ENCODE measurements at places on chromosomes 2 and 18. TPM values are rescaled to one million over a fixed set of nuclear protein-coding genes. Genes with fewer than 3 reads are reported as not detected.

Gene HOXD3
- 5.0 TPM for total RNA-seq

Gene SERPINB4
- not detected for total RNA-seq

DNA sequence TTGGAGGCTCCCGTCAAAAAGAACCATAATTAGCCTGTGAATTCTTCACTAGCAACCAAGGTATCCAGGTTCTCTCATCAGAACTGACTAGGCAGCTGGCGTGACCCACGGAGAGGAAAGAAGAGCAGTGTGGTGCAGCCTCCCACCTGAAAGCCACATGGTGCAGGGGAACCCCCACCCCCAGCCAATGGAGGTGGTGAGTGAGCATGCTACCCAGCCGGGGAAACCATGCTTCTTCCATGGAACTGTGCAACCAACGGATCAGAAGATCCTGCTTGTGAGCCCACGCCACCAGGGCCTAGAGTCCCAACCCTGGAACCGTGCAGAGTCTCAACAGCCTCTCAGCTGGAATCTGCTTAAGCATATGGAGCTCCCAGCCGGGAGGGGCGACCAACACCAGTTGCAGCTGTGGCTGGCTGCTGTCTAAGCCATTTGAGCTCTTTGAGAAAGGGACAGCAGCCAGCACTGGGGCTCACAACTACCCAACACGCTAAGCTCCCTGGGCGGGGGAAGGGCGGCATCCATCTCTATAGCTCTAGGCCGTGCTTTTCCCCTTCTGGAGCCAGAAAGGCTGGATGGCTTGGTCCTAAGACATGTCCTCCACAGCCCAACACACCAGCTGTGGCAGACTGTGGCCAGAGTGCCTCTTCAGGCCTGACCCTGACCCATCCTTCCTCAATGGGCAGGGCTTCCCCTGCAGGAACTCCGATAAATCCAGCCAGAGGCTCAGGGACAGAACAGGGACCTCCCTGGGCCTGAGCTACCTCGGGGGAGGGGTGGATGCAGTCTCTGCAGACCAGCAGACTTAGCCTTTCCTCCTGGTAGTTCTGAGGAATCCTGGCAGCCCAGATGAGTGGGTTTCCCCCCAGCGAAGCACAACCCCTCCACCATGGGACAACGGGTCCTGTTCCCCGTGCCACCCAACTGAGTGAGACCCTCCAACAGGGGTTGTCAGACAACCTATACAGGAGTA, 151.4 kb upstream of the NXPH2 start:
- H3K4me1 ChIP-seq, result no peaks in the 10 kb centered on the region
- no peaks in the 10 kb centered on the region for H3K27me3 ChIP-seq
- DNase-seq, result no peak
- no peak overlapping the region for H3K4me3 ChIP-seq

GRCh38 chr2:126413079-126413478, 242.9 kb upstream of the GYPC start:
- H3K4me1 ChIP-seq, result no peaks in the 10 kb centered on the region
- DNase-seq, result no peak
- H3K27me3 ChIP-seq, result no peaks in the 10 kb centered on the region
- no peak overlapping the region for H3K27ac ChIP-seq
- H3K36me3 ChIP-seq, result no peaks in the 10 kb centered on the region

GRCh38 chr2:68086166-68086565, 23.4 kb upstream of the C1D start:
- no peak for DNase-seq
- no peaks in the 10 kb centered on the region for H3K36me3 ChIP-seq
- no peak overlapping the region for H3K27ac ChIP-seq
- H3K4me3 ChIP-seq, result no peak overlapping the region
- no peaks in the 10 kb centered on the region for H3K4me1 ChIP-seq
- no peaks in the 10 kb centered on the region for H3K27me3 ChIP-seq

GRCh38 chr18:76162886-76163285, 332.2 kb downstream of the ZNF516 start:
- no peak for DNase-seq
- H3K4me1 ChIP-seq, result no peaks in the 10 kb centered on the region
- H3K36me3 ChIP-seq, result no peaks in the 10 kb centered on the region
- H3K27me3 ChIP-seq, result no peaks in the 10 kb centered on the region
- H3K4me3 ChIP-seq, result no peak overlapping the region
- H3K27ac ChIP-seq, result no peak overlapping the region

- no peaks in the 10 kb centered on the region for H3K4me1 ChIP-seq
- DNase-seq, result no peak
Observed at GRCh38 chr18:62964432-62964831, 249.1 kb downstream of the PHLPP1 start.

DNA sequence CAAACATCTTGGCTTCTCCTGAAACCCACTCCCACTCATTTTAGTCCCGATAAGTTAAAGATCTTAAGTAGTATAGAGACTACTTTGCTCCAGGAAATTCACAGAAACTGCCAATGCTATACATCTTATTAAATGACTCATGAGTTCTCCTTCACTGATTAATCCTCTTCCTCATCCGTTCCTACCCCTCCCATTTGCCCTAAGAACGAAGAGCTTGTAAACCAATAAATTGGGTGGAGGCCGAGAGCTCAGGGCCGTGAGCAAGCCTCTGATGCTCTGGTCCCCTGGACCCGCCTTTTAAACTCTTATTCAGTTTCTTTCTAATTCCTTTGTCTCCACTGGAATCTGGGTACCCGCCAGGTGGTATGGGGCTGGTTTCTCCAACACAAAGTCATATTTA, 68.6 kb downstream of the METTL8 start:
- H3K27me3 ChIP-seq, result no peaks in the 10 kb centered on the region
- H3K27ac ChIP-seq, result no peak overlapping the region
- no peaks in the 10 kb centered on the region for H3K36me3 ChIP-seq
- H3K4me3 ChIP-seq, result no peak overlapping the region
- no peaks in the 10 kb centered on the region for H3K4me1 ChIP-seq

GRCh38 chr2:118291251-118291880, 203.1 kb downstream of the INSIG2 start:
- no peak for DNase-seq
- H3K4me1 ChIP-seq, result no peaks in the 10 kb centered on the region
- no peak overlapping the region for H3K4me3 ChIP-seq
- H3K27me3 ChIP-seq, result no peaks in the 10 kb centered on the region

DNA sequence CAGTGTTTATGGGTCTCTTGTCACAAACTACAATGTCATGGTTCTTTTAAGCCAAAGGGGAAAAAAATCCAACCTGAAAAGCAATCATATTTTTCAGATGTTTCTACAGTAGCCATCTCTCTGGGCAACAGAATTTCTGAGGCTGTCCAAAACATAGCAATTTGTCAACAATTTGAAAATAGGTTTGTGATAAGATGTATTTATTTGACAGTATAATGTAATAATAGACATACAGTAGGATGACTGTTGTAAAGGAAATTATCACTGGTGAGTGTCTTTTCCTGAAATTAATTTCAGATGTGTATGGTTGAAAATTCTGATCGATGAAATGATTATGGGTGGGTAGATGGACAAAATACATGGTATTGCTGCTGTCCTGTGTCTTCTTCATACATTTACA, 1230.1 kb upstream of the CDH2 start:
- DNase-seq, result no peak
- H3K36me3 ChIP-seq, result no peaks in the 10 kb centered on the region
- H3K27ac ChIP-seq, result no peak overlapping the region

GRCh38 chr2:183089192-183089851, 10.8 kb downstream of the DUSP19 start:
- no peaks in the 10 kb centered on the region for H3K36me3 ChIP-seq
- H3K4me3 ChIP-seq, result no peak overlapping the region
- no peak overlapping the region for H3K27ac ChIP-seq
- no peaks in the 10 kb centered on the region for H3K27me3 ChIP-seq
- no peaks in the 10 kb centered on the region for H3K4me1 ChIP-seq

DNA sequence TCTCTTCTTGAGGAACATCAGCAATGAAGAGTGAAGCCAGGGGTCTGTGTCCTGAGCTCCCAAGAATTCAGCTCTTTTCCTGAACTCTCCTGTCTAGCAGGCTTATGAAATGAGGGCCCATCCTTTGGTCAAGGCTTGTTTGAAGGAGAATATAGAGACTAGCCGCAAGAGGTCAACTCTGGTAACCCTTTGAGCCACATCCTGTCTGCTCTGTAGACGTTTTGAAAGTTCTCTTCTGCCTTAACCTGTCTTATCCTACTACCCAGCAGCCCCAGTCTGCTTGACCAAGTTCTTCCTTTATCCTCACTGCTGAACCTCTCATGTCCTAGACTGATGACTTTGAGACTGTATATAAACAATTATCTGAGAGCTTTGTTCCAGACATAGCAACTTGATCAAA, 5.4 kb downstream of the SEMA4F start:
- H3K27ac ChIP-seq, result no peak overlapping the region
- no peak for DNase-seq
- peaks cover 4% of the 10 kb centered on the region for H3K4me1 ChIP-seq
- no peaks in the 10 kb centered on the region for H3K36me3 ChIP-seq
- no peaks in the 10 kb centered on the region for H3K27me3 ChIP-seq

DNA sequence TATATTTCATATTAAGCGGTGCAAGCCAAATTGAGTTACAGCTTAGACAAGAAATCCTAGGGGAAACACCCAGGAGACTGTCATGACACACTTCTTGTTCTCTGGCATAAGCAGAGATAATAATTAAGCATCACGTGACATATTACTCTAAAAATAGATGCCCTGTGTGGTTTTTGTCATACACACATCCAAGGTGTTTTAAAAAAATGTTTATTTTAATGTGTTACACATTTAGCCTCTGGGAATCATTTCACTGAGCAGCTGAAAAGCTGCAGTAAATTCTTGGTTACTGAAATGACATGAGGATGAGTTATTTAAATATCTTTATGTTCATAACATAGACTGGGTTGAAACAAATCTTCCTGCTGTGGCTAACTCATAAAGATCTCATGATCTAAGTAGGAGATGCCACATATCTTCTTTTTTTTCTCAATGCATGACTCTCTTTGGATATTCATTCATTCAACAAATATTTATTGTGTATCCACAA, 38.0 kb upstream of the ERMN start:
- no peak for DNase-seq
